Muscle of leg (tissue), 16 donors: ENCODE measurements at places on chromosomes 13 and 19. TPM values are rescaled to one million over a fixed set of nuclear protein-coding genes. Genes with fewer than 3 reads are reported as not detected.

The TMPRSS9 gene
- 0.18 TPM for total RNA-seq

The HSPBP1 gene
- 14.5 TPM for total RNA-seq

The POU2F2 gene
- total RNA-seq, result 0.35 TPM

The ZIC5 gene
- total RNA-seq, result not detected

The ZNF28 gene
- 14.9 TPM for total RNA-seq

The NLRP4 gene
- not detected for total RNA-seq

The MYO16 gene
- total RNA-seq, result 21.6 TPM

The ZNF468 gene
- total RNA-seq, result 19.9 TPM

The RFPL4A gene
- 0.62 TPM for total RNA-seq

The FUT1 gene
- total RNA-seq, result 1.1 TPM

The MBD3L2 gene
- total RNA-seq, result not detected

The CEACAM16 gene
- total RNA-seq, result 0.62 TPM

The DCT gene
- total RNA-seq, result 0.18 TPM

The SYT3 gene
- total RNA-seq, result 0.09 TPM

The SWSAP1 gene
- 1.3 TPM for total RNA-seq

The KL gene
- total RNA-seq, result 4.2 TPM

The FBL gene
- total RNA-seq, result 159 TPM

The GEMIN7 gene
- 13.8 TPM for total RNA-seq

The PPM1N gene
- 0.18 TPM for total RNA-seq

The APOC1 gene
- 25.0 TPM for total RNA-seq

The GPR12 gene
- 0.09 TPM for total RNA-seq
